Right ventricle myocardium inferior (tissue), 1 donor: ENCODE measurements at places on chromosomes 11 and 22.
A peak's percentile ranks its signal among the peaks of the same experiment; 100 is the strongest.

DNA sequence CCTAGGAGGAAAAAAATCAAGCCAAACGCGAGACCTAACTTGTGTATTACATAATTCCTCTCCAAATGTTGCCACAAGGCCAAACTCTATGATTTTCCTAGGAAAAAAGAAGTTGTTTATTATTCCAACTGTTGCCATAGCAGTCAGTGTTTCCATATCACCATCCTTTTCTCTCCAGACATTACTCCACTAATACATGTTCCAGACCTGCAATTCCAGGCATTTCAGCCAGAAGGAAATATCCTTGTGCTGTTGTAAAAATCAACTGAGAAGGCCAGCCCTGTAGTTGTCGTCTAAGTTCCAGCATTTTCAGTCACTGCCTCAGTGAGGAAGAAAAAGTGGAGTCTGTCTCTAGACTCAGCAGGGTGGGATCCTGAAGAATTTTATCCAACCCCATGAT, 33.1 kb upstream of the PAMR1 start:
- no peak for DNase-seq

DNA sequence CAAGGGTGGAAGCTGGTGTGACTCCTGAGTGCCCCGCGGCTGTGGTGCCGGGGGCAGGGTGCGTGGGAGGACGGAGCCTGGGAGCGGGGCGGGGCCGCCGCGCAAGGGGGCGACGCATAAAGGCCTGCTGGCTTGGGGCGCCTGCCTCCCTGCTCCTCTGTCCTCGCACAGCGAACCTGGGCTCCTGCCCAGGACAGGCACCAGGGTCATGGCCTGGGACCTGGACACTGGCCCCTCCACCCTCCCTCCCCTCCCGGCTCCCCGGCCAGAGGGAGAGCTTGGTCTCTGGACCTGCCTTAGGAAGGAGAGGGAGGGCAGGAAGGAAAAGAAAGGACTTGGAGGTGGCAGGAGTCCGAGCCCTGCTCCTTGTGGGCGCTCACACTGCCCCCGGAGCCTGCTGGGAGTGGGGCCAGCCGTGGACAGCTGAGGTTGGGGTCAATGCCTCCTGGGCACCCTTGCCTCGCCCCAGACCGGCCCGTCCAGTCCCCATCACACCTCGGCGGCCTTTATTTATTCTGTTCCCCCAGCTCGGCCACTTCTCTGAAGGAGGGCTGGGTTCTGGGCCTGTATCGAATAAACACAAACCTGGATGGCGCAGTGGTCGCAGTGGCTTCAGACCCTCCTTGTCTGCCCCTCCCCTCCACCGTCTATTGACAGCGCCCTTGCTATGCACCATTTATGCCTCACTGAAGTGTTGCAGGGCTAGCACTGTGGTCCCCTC, 8.7 kb downstream of the SLC16A8 start:
- DNase-seq, result peak; percentile 59

DNA sequence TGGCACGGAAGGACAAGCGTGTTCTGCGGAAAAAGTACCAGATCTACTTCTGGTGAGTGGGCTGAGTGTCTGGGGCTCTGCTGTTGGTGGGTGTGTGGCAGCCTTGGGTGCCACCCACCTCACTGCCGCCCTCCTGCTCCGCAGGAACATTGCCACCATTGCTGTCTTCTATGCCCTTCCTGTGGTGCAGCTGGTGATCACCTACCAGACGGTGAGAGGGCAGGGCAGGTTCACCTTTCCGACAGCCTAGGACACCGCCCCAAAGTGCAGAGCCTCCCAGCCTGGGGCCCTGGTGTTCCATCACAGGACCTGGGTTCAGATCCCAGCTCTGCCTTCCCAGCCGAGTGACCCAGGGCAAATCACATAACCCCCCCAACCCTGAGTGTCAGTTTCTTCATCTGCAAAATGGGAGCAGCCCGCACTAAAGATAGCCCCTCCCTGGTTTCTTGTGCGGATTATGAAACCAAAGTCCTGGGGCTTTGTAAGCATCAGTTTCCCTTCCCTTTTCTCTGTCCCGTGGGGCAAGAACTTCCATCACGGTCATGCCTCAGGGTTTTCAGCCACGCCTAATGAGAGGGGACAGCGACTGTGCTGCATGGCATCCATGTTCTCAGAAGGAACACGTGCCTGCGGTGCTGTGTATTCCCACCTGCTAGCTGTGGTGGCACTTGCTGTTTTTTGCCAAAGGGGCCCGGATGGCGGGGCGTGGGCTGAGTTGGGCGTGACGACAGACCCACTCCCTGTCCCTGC, 9.8 kb upstream of the TAGLN start:
- DNase-seq, result peak; percentile 79

- DNase-seq, result peak; percentile 50
Observed at GRCh38 chr11:5123802-5124521, 14.2 kb downstream of the OR52A5 start.

- DNase-seq, result no peak
Observed at GRCh38 chr11:18700375-18700774, 1.8 kb downstream of the TMEM86A start.

DNA sequence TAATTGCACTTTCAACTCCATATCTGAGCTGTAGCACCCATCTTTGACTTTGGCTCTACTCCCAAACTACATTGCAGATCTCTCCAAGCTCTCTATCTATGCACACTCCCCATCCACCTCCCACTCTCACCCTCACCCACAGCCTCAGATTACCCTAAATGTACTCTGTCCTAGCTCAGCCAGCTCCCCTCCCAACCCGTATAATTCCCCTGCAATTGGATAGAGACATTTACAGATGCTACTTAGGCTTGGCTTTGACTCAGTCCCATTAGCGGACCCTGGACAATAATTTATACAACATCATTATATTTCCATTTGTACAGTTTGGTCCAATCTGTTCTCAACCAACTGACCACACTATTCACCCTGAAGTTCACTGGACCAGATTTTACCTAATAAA, 338.9 kb upstream of the ANO3 start:
- no peak for DNase-seq

GRCh38 chr11:72634472-72635095, 39.6 kb downstream of the PDE2A start:
- no peak for DNase-seq

GRCh38 chr11:131307506-131307905, 62.9 kb upstream of the NTM start:
- no peak for DNase-seq

- DNase-seq, result peak; percentile 72
Observed at GRCh38 chr22:37053310-37054055, 1.9 kb downstream of the KCTD17 start.

GRCh38 chr11:13207665-13208594, 69.7 kb upstream of the BMAL1 start:
- DNase-seq, result no peak
